ENCODE measurements at places on chromosomes 2 and 18. TPM values are rescaled to one million over a fixed set of nuclear protein-coding genes. Genes with fewer than 3 reads are reported as not detected.

Gene ASB18
- polyA plus RNA-seq: not detected

Gene ASB3
- polyA plus RNA-seq: 15.9 TPM

Gene PROM2
- polyA plus RNA-seq: 0.67 TPM

Gene DQX1
- polyA plus RNA-seq: 0.46 TPM

Gene CYS1
- polyA plus RNA-seq: not detected

Gene PSMA8
- 0.39 TPM for polyA plus RNA-seq

Gene FAM237A
- polyA plus RNA-seq: not detected

Gene DPP10
- not detected for polyA plus RNA-seq

Gene TFPI
- not detected for polyA plus RNA-seq

Gene CPLX4
- polyA plus RNA-seq: not detected

Data from B cell (primary cell).